ENCODE measurements at places on chromosomes 16 and 17.
A peak's percentile ranks its signal among the peaks of the same experiment; 100 is the strongest.

DNA sequence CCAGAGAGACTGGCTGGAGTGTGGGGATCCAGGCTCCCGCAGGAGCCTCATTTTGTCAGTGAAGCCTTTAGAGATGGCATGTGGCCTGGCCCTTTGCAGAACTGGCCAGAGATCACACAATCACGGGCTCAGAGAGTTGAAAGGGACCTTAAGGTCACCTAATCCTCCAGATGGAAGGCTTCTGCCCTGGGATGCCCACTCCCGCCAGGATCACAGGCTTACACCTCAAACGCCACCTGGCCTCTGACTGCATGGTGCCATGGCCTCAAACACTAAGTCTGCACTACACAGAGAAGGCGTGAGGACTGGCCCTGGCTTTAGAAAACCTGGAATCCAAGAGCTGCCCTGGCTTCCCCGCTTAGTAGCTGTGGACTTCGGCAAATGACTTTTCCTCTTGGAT lies 306.8 kb upstream of the CCL2 start:
- DNase-seq = no peak

DNA sequence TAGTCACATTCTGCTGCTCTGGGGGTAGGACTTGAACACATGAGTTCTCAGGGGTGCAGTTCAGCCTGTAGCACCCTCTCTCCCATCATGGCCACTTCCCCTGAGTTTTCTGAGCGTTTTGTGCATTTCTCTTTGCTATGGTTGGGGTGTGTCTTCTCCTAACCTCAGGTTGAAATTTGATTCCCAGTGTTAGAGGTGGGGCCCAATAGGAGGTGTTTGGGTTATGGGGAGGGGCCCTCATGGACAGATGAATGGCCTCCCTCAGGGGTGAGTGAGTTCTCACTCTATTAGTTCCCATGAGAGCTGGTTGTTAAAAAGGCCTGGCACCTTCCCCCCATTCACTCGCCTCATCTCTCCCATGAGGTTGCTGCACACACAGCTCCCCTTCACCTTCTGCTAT lies 101.1 kb downstream of the FOXL1 start:
- no peak for DNase-seq

GRCh38 chr16:12229759-12230594 lies 253.4 kb downstream of the SNX29 start:
- DNase-seq = no peak

DNA sequence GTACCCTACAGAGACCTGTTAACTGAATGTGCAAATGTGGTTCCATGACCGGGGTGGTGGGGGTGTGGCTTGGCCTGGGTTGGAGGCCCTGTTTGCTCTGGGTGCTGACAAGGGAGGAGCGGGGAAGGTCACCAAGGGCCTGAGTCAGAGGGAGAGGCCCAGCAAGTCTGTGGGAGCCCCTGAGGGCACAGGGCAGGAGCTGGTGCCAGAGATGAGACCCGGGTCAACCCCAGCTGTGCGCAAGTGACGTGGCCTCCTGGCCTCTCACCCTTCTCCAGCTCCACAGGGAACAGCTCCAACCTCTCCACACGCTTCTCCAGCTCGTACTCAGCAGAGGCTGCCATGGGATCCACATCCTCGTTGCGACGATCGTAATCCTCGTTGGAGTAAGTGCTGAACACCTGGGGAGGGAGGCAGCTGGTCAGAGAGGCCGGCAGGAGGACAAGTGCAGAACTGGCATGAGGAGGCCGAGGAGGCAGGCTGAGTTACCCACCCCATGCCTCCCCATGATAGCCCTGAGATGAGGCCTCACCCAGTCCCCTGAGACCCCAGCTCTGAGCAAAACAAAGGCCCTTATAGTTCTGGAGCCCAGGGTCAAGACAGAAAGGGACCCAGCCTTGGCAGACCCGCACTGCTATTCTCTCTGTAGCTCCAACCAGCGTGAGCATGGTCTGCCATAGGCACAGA lies 5.5 kb downstream of the PPP1R9B start:
- DNase-seq = no peak

GRCh38 chr17:78133179-78133951 lies 2.8 kb downstream of the TMC8 start:
- no peak for DNase-seq

- DNase-seq = no peak
These were observed 14.7 kb downstream of the ABR start for GRCh38 chr17:1164935-1165556.

DNA sequence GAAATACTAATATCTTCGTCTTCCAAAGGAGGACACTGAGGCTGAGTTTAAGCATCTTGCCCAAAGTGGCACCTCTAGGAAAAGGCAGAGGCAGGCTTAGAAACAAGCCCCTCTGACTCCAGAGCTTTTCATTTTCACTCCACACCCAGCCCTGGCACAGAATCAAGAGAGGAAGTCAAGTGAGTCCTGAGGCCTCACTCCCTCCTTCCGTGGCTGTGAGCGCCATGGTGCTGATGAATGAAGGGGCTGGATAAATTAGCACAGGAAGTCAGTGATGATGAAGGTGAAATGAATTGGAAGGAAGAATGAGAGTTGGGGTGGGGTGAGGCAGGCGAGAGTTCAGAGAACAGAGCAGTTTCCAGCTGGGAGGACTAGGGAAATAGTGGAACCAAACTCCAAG lies 179.3 kb downstream of the TMEM132E start:
- no peak for DNase-seq

DNA sequence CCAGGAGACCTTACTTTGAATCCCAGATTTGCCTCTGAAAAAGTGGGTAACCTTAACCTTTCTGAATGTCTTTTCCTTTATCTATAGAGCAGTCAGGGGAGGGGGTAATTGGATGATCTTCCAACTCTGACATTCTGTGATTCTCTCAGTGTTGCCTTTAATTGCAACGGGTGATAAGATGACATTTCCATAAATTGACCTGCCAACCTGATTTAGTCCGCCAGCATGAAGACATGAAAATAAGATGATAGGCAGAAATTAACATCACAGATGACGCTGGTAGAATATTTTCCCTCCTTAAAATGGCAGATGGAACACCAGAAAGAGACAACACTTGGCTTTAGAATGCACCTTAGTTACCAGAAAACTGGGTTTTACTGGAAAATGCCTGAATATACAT lies 72.6 kb downstream of the VAT1L start:
- no peak for DNase-seq

GRCh38 chr17:51995797-51996403 lies 162.6 kb downstream of the CA10 start:
- no peak for DNase-seq

DNA sequence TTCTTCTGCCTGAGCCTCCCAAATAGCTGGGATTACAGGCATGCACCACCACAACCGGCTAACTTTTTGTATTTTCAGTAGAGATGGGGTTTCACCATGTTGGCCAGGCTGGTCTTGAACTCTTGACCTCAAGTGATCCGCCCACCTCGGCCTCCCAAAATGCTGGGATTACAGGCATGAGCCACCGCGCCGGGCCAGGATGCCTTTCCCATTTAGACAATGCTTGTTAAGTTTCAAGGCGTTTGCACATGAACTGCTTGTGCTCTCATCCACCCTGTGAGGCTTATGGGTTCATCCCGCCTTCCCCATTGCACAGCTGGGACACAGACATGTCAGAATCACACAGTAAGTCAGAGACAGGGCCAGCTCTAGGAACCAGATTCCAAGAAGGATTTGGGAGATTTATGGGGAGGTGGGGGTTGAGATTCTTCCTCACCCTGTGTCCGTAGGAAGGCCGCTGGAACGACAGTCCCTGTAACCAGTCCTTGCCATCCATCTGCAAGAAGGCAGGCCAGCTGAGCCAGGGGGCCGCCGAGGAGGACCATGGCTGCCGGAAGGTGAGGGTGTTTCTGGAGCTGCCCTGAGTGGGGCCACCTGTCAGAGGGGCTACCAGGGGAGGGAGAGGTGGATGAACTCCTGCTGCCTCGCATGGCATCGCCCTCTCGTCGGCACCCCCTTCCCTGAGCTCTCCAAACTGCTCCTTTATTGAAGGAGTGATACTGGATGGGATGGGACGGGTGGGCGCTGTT lies 46.3 kb downstream of the MRC2 start:
- DNase-seq = no peak

- DNase-seq = no peak
These were observed 41.5 kb upstream of the GNG13 start for GRCh38 chr16:842061-842476.

GRCh38 chr17:80871341-80871740 lies 120.3 kb upstream of the CHMP6 start:
- peak; percentile 25 for DNase-seq

- DNase-seq = peak; percentile 40
These were observed 396 bp downstream of the NFE2L1 start for GRCh38 chr17:48048384-48049126.

GRCh38 chr17:14061666-14062560 lies 7.4 kb upstream of the COX10 start:
- DNase-seq = no peak

- no peak for DNase-seq
These were observed 547 bp downstream of the RAB26 start for GRCh38 chr16:2148714-2149629.

- no peak for DNase-seq
These were observed 23.6 kb downstream of the IGSF6 start for GRCh38 chr16:21628772-21629171.

DNA sequence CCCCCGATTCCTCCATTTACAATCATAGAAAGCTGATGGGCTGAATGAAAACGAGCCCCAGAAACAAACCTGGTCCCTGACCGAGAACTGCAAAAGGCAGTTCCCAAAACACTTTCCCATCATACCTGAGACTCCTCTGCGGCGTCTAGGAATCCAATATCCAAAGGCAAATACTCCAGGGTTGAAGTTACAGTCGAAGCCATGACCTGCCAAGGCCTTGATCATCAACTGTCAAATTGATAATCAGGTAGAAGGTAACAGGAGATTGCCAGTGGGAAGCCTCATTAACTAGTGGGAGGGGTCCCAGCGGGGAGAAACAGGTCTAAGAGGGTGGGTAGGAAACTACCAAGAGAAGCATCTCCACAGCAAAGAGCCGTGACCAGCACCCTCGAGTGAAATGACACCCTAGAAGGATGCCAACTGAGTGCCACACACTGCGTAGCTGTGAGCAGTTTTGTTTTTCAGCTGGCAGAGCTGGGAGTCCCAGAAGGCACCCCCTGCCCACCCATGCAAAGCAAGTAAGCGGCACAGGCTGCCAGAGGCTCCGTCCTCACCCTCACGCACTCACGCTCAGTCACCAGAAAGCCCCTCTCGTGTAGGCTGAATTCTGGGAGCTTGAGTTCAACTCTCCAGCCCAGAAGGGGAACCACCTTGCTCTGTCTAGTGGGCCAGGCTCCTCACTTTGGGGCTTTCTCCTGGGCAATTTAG lies 146.1 kb downstream of the GAS7 start:
- no peak for DNase-seq

DNA sequence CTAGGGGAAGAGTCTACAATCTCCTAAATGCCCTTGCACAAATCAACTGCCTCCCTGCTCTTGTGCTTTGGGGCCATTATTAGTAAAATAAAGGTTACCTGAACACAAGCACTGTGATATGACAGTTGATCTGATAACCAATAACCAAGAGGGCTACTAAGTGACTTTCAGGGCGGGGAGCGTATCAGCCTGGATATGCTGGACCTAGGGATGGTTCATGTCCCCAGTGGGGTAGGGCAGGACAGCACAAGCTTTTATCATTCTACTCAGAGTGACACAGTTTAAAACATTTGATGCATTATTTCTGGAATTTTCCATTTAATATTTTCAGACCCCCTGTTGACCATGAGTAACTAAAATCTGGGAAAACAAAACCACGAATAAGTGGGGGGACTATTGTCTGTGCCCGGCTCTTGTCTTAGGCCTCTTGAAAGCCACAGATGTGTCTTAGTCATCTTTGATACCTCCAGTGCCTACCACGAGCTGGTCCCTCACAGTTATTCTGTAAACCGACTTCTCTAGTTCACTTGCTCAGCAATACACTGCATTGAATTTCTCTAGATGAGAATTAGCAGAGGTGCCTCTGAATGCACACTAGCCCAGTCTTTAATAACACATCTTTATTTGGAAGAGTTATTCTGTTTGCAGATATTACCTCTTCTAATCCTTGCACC lies 94.6 kb upstream of the DHX40 start:
- DNase-seq = no peak

- peak; percentile 14 for DNase-seq
These were observed 83.5 kb downstream of the ADCY9 start for GRCh38 chr16:4032768-4033167.

DNA sequence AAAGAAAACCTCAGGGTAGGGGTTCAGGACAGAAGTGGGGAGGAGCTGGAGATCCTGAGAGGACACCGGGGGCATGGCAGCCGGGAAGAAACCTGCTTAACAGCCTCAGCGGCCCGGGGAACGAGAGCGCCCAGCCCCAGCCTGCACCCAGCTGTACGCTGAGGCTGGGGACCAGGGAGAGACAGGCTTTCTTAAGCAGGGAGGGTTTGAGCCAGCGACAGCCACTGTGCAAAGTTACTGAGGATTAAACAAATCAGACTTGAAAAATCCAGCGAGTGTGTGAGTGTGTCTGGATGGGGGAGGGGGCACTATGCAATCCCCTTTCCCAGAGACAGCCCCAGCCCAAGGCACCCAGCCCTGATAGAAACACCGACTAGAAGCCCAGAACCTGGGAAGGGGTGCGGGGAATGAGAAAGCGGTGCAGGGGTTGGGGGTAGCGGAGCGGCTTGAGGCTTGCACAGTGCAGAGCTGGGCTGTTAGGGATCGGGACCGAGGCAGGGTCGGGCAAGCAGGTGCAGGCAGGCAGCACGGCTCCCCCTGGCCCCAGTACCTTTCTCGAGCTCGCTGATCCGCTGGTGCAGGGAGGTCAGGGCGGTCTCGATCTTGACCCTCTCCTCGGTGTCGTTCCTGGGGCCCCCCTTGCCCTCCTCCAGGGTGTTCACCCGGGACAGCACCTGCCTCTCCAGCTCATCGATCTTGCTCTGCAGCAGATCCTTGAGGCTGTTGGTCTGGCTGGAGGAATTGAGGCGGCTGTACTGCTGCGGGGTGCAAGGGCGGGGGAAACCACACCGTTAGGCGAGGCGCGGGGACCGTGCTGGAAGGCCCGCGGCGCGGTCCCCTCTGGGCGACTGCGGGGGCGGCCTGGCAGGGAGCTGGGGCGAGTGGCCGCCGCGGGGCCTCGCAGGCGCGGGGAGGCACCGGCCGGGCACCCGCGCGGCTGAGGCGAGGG lies 1.2 kb downstream of the NPTX1 start:
- DNase-seq = no peak

DNA sequence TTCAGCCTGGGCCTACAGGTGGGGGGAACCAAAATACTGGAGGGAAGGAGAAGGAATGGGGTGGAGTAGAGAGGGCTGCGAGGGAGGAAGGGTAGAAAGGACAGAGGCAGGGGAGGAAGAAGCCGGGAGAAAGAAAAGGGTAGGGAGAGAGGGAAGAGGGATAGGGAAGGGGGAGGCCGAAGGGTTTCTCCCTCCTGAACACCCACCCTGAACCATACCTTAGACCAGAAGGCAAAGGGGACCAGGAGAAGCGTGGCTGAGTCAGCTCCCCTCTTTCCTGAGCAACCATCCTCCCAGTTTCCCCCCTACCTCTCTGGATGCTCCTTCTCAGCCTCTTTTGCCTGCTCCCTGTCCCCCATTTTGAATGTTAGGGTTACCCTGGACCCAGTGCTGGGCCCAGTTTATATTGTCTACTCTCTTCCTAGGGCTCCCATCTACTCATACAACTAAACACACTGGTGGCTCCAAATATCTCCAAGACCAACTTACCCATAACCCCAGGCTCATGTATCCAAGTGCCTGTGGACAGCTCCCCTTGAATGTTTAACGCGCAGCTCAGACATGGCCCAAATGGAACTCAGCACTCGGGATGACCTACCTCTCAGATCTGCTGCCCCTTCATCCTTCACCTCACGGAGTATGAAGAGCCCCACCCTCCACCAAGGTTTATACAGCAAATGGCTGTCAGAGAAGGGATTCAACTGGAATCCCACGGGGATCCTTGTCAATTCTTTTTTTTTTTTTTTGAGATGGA lies 7.8 kb downstream of the TSPOAP1 start:
- DNase-seq = no peak

Measured in CD4-positive, alpha-beta T cell treated with Interleukin-10 for 1 hour (primary cell).